ENCODE measurements at places on chromosomes 13 and 19. TPM values are rescaled to one million over a fixed set of nuclear protein-coding genes. Genes with fewer than 3 reads are reported as not detected.

DNA sequence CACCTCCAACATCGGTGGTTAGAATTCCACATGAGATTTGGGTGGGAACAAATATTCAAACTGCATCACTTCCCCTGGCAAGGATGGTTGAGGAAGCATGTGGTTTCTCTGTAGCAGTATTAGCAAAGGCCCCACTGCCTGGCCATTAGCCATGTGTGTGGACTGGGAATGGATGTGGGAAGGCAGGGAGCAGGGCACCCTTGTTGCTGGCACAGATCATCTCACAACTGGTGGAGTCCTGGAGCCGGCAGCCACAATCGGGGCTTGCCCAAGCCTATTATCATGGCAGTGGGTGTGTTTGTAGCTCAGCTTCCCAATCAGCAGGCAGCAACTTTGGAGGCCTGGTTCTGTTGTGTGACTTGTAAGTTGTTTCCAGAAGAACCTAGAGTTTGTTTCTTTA is 391.9 kb downstream of the DLEU7 start:
- H3K27me3 ChIP-seq = no peaks in the 10 kb centered on the region
- no peak for DNase-seq
- no peak overlapping the region for H3K4me3 ChIP-seq
- no peak overlapping the region for H3K27ac ChIP-seq
- peaks cover 5% of the 10 kb centered on the region for H3K4me1 ChIP-seq

Gene DACH1
- 0.14 TPM for total RNA-seq

Gene TTYH1
- 0.32 TPM for total RNA-seq

GRCh38 chr13:51734786-51735185 is 69.2 kb downstream of the DHRS12 start:
- no peak overlapping the region for H3K4me3 ChIP-seq
- H3K27ac ChIP-seq = no peak overlapping the region
- DNase-seq = no peak
- no peaks in the 10 kb centered on the region for H3K36me3 ChIP-seq

DNA sequence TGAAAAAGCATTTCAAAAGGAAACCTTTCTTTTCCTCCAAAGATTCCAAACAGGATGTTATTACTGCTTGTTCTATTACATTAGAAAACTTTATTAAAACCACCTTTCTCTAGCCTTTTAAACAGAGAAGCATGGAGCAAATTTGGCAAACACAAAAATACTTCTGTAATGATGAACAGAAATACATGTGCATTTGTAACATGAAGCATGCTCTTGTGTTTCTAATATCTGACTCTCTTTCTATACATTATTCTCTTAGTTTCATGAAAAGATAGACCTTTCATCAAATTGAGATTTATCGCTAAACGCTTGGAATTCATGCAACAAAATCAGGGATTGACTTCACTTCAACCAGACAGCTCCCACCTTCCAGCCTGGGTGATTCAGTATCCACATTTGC is 152.8 kb upstream of the IRS2 start:
- DNase-seq = no peak
- peaks cover 8% of the 10 kb centered on the region for H3K27me3 ChIP-seq
- H3K36me3 ChIP-seq = no peaks in the 10 kb centered on the region
- no peak overlapping the region for H3K4me3 ChIP-seq
- H3K27ac ChIP-seq = no peak overlapping the region
